ENCODE measurements at places on chromosomes 1 and 21.

DNA sequence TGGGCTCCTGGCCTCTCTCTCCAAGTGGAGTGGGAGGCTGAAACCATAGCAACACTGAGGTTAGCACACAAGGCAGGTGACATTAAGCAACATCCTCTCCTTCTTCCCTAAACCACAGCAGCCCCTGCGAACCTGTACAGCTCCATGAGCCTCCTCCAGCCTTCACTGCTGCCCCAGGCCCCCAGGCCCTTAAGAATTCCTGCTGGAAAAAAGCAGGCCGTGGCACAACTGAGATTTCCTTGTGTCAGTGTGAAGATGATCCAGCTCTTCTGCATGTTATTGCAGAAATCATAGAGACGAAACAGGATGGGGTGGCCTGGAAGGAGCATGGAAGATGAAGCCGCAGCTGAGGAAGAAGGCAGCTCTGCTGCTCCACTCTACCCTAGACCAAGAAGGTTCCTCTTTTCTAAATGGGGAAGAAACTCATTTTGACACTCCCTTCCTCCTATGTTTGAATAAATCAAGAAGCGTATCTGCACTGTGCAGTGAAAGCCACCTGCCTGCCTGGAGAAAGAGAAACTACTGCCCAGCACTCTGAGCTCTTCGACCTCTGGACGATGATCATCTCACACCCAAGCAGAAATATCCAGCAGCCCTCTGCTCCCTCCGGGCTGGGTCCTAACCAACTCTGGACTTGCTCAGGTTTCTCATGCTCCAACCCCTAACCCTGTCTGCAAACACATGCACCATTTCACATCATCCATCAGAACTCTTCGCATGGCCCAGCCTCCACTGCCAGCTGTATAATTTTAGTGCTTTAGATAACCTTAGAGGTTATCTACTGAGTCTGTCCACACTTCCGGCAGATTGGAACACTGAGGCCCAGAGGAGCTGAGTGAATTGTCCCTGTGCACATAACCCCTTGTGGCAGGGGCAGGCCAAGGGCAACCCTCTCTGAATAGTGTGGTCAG is 20.7 kb downstream of the SH3BP5L start:
- no peak for DNase-seq

- DNase-seq: no peak
These were observed 64.2 kb downstream of the GPR137B start for GRCh38 chr1:236206548-236206947.

GRCh38 chr1:39936724-39937491 is 18.0 kb upstream of the MFSD2A start:
- DNase-seq: no peak

GRCh38 chr1:66533804-66534740 is at the start of gene SGIP1:
Gene SGIP1 (plus strand): TSS chr1:66534153. CDS start chr1:66534359, 206 bp downstream.
- no peak for DNase-seq

GRCh38 chr1:173545688-173546087 is 57.2 kb downstream of the SLC9C2 start:
- no peak for DNase-seq

- no peak for DNase-seq
These were observed 24.6 kb downstream of the PKP1 start for GRCh38 chr1:201307760-201308499.

- DNase-seq: no peak
These were observed 5.2 kb downstream of the IFI6 start for GRCh38 chr1:27666791-27667254.

DNA sequence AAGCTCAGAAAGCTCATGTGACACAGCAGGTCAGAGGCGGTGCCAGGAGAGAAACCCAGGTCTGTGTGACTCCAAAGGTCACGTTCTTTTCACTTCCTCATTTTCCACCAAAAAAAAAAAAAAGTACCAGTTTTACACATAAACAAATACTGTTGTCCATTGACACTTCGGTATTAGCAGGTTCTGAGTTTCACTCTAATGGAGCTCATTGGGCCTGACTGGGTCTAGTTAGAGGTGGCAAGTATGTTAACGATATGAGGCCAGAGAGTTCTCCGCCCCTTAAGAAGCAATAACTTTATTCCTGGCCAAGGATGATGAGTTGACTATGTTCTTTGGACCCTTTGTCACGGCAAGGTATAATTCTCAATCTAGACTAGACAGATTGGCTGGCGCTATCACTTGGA is 30.0 kb upstream of the SDE2 start:
- DNase-seq: no peak

- DNase-seq: no peak
These were observed 404.5 kb upstream of the ADAMTS5 start for GRCh38 chr21:27371115-27371974.

Measured in stimulated activated CD8-positive, alpha-beta memory T cell treated with anti-CD3 and anti-CD28 coated beads, Interleukin-7, amount 100 ng/mL, for 24 hours (primary cell).